Stimulated activated CD8-positive, alpha-beta memory T cell treated with anti-CD3 and anti-CD28 coated beads, Interleukin-4, amount 100 ng/mL, for 1 hour (primary cell): ENCODE measurements at places on chromosomes 11 and 22.

GRCh38 chr22:46428602-46429324 is 93.2 kb downstream of the TRMU start:
- no peak for DNase-seq

GRCh38 chr11:9691865-9692264 is 28.0 kb downstream of the SWAP70 start:
- no peak for DNase-seq

GRCh38 chr11:60786811-60787567 is 1.9 kb downstream of the MS4A10 start:
- no peak for DNase-seq

- no peak for DNase-seq
These were observed 78.1 kb upstream of the ALKBH3 start for GRCh38 chr11:43802509-43802908.

DNA sequence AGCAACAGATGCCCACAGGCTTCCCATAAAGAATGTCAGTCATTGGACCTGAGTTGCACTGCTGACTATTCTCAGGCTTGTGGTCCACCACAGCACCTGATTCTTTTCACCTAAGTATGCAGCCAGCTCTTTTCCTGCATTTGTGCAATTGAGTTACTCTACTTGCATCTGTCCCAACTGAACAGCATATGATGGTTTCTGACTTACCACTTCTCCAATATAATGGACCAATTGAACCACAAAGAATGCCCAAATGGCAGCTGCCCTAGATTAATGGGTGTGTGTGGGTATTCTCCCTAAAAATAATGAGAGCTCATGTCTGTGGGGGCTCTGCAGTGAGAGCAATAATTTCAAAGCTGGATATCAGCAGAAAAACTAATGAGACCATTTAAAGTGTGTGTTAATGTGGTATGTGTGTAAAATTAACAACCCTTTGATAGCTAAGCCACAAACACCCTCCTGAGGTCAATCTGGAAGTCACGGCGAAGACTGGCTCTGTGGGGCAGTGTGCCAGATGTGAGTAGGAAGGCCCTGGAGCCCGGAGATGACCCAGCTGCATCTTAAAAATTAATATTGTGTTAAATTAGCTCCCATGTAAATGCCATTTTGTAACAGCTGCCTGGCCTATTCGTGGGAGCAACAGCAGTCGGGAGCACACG is 43.8 kb downstream of the SC5D start:
- DNase-seq: no peak

DNA sequence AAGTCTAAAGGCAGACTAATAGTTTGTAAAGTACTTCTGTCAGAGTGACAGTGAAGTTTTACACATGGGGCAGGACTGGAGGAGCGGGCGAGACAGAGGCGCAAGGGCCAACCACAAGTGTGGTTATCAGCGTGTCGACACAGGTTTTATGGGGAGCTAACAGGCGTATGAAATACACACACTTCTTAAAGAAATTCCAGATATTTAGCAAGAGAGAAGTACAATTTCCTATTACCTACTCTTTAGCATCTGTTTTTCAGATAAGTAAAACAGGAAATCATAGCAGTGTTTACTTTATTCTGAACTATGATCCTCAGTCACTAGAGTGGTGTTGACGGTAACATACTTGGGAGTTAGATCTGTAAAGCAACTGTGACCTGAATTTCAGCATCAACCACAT is 22.5 kb downstream of the VSIG10L2 start:
- DNase-seq: no peak

GRCh38 chr11:93197380-93198214 is at the start of gene SLC36A4:
Gene SLC36A4, minus strand, starts transcription at chr11:93197991. Its CDS starts 159 bp downstream, at chr11:93197832.
- DNase-seq: peak; percentile 72

GRCh38 chr11:62195945-62196344 is 5.9 kb downstream of the SCGB1D1 start:
- no peak for DNase-seq

- DNase-seq: no peak
These were observed 147.3 kb downstream of the COMMD9 start for GRCh38 chr11:36141956-36142355.

DNA sequence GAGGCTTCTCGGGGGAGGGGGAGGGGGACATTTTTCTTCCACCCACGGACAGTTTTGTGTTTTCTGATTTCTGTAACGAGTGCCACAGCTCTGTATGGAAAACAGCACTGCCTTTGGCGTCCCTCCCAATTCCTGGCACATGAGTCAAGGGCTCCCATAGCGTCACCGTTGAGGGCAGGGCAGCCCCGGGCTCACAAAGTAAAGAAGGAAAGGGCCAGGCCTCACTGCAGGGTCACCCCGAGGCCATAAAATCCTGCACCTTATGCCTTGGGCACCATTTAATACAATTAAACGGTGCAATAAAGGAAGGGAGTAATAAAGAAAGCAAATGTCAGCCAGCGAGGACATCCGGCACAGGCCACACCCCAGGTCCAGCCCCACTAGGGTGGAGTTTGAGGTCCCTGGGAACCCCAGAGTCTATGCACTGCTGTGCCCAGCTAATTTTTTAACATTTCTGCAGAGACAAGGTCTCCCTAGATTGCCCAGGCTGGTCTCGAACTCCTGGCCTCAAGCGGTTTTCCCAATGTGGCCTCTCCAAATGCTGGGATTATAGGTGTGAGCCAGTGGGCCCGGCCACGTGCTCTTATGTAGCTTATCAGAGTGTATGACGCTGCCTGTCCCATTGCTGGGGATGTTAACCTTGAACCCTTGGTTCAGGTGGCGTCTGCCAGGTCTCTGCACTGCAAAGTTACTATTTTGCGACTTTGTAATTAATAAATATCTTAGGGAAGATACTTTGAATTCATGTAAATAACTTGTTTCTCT is 13.6 kb upstream of the MUC2 start:
- DNase-seq: no peak

GRCh38 chr22:45202333-45203149 is 38.2 kb downstream of the KIAA0930 start:
- no peak for DNase-seq

DNA sequence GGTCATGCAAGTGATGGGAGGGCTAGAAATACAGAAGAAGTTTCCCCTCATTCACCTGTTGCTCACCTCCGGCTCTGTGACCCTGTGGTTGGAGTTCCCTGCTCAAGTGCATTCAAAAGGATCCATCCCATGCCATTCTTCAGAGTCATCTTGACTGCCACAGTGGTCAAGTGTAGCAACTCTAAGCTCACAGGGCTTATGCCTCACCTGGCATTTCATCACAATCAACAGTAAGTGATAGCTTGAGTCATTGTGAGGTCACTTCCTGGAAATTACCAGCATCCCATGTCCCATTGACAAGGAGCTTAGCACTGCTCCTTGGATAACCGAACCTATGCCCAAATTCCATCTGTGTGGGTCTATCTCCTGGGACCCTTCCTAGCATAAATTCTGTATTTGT is 55.6 kb downstream of the OR4C45 start:
- no peak for DNase-seq

- DNase-seq: no peak
These were observed 31.6 kb downstream of the C11orf58 start for GRCh38 chr11:16770016-16770415.

GRCh38 chr22:46090631-46091201 is 59.6 kb upstream of the PPARA start:
- no peak for DNase-seq

- DNase-seq: no peak
These were observed 120.3 kb downstream of the NAV2 start for GRCh38 chr11:19832901-19833300.

- DNase-seq: no peak
These were observed 45.9 kb downstream of the PARVB start for GRCh38 chr22:44070029-44070428.

- no peak for DNase-seq
These were observed 382 bp downstream of the IMMP1L start for GRCh38 chr11:31509051-31509428.

DNA sequence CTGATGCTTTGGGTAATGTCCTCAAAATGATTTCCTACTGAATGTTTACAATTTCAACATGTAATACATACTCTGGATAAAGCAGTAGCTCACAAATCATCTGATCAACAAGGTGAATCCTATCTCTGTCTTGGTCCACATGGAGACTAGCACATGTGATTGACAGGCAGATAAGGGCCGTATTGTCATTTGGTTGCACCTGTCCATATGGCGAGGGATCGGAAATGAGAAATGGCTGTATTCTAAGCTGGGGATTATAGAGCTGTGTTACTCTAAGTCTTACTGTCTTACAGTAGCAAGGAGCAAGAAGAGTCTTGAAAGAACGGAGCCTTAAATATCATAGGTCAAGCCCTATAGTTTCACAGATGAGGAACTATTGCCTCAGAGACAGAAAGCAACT is 55.7 kb downstream of the APIP start:
- no peak for DNase-seq

GRCh38 chr11:104784684-104785460 is 113.4 kb downstream of the CASP12 start:
- no peak for DNase-seq

GRCh38 chr11:44221456-44221855 is 88.5 kb downstream of the ALX4 start:
- no peak for DNase-seq

DNA sequence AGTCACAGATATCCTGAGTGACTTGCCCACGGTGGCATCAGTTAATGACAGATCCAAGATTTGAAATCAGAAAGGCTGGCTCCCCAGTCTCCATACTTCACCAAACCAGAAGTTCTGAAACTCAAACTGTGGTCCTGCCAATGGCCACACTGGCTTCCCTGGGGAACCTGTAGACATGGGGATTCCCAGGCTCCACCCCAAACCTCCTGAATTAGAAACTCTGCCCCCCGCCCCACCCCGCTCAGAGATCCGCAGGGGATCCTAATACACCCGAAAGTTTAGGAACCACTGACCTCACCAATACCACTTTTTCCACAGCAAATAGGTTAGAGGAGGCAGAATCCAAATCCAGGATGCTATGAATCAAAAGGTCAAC is 15.3 kb downstream of the RTN4RL2 start:
- no peak for DNase-seq

DNA sequence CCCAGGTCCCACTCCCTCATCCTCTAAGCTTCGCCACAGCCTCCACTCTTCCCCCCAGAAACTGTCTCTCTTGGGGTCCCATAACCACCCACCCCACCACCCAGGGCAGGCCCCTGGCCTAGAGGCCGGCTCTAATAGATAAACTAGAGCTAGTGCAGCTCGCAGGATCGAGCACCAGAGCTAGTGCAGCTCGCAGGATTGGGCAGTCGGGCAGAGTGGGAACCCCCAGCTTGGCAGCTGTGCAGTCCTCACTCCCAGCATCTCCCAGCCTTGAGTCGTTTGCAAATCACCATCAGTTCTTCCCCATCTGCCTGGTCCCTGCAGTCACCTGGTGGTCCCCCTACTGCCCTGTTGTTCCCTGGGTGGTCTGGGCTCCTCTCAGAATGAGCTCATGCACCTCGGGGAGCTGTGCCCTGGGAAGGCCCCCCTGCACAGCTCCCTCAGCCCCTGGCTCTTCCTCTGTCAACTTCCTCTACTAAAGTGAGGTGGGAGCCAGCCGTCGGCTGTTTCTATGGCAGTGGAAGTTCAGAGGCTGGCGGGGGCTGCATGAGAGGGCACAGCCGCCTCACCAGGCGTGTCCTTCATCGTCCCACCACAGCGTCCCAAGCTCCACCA is 15.5 kb upstream of the SHANK2 start:
- DNase-seq: no peak

GRCh38 chr11:63595296-63595695 is 18.9 kb downstream of the PLAAT3 start:
- no peak for DNase-seq

DNA sequence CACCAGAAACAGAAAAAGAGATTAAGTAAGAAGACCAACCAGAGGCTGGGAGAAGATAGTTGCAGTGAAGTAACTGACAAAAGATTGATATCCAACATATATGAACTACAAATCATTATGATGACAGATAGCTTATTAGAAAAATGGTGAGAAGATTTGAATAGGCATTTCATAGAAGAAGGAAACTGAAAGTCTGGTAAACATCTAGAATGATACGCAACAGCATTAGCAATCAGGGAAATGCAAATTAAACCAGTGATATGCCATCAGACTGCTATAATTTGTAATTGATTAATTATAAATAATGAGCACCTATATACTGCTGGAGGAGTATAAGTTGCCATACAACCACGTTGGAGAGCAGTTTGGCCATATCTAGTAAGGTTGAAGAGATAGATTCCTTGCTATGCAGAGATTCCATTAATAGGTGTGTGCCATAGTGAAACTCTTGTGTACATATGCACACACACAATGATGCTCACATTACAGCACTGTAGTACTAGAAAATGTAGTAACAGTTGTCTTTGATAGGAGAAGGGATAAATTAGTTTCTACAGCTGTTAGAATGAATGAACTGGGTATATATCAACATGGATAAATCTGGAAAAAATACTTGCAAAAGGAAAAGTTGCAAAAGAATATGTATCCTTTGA is 20.5 kb downstream of the RNF169 start:
- DNase-seq: no peak

GRCh38 chr11:72669527-72669926 is 4.7 kb downstream of the PDE2A start:
- no peak for DNase-seq

DNA sequence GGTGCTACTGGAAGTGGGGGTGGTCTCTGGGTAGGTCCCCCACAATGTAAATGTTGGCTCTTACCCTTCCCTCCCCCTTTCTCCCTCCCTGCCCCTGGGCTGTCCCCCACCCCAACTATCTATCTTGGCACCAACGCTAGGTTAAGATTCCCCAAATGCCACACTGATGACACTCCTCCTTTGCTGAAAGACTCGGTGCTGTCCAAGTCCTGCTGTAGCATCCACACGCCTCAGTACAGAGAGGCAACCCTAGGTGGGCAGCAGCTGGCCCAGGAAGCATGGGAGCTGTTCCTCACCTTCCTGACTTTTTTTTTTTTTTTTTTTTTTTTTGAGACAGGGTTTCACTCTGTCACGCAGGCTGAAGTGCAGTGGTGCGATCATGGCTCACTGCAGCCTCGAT is 3.4 kb upstream of the KCTD17 start:
- DNase-seq: no peak

DNA sequence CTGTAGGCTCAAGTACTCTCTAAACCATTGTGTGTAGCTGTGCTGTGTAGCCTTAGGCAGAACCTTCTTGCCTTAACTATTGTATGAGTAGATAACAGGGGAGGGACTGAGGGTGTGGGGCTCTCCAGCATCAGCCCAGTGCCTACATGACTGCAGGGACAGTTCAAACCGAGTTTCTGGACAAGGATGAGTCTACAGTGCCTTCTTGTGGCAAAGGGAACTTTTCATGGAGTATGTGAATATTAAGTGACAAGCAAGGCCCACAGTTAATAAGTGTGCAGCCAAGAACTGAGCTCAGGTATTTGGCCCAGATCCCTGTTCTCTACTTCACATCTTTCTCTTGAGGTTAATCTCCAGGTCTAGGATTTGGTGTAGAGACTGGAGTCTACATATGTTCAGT is 424.4 kb upstream of the LARGE1 start:
- no peak for DNase-seq

- no peak for DNase-seq
These were observed 37.0 kb upstream of the KIRREL3 start for GRCh38 chr11:127037596-127037995.

- DNase-seq: no peak
These were observed 131.8 kb downstream of the TRIM44 start for GRCh38 chr11:35794333-35794732.
